ENCODE measurements at places on chromosomes 5 and 9.

DNA sequence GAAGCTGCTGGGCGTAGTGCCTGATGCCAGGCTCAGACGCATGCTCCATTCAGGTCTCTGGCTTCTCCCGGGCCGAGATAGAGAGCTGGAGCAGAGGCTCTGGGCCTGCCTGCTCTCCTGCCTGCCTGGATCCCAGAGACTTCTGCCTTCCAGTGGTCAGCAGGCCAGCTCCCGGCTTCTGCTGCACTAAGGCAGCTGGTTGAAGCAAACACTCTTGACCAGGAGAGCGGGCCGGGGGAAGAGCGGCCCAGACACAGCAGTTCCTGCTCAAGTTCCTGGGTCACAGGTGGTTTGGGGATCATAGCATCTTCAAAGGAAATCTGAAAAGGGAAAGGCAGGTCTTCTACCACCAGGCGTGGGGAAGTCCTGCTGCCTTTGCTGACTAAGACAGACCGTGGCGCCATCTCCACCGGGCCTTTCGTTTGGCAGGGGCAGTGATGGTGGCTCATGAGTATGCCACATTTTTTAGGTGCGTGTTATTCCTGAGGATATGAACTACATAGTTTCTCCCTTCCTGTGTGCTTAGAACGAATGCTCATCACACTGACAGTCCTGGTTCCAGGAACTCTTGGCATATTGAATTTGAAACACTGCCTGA, 31.1 kb downstream of the AK8 start:
- no peak for DNase-seq

DNA sequence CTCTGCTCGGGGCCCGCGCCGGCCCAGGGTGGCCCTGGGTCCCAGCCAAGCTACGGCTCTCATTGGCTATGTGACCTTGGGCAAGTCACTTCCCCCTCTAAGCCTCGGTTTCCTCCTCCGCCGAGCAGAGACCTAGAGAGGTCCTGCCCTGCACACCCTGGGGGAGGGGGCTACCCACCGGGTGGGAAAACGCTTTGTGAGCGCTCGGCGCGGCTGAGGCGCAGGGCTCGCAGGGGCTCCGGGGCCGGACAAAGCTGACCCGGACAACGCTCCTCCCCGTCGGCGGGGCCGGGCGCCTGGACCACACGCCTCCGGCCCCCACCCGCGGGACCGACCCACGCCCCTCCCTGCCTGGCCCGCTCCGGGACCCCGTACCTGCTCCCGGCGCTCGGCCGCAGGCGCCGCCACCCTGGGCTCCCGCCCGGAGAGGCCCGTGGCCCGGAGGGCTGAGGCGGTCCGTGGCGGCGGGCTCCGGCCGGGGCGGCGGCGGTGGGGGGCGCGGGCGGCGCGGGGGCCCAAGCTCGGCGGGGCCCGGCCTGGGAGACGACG, 85.7 kb upstream of the MELK start:
- DNase-seq, result peak; percentile 29

GRCh38 chr5:144333336-144333920, 162.8 kb downstream of the KCTD16 start:
- DNase-seq, result no peak

DNA sequence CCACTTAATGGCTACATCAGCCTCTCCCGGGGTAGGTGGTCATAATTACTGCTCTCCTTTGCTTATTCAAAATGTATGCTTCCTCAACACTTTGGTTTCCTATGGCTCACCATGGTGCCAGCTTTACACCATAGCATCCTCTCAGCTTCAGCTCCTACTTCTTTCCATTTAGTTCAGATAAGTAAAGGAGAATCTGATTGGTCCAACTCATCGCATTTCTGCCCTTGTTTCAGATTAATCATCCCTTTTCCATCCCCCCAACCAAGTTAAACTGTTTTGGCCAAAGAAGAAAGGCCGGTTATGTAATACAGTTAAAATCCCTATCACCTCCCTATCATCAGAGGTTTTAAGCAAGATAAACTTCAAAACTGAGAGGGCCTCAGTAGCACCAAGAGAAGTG, 130.5 kb downstream of the CETN3 start:
- DNase-seq, result no peak

GRCh38 chr9:137056739-137057415, 3.0 kb upstream of the ENTPD2 start:
- DNase-seq, result no peak

DNA sequence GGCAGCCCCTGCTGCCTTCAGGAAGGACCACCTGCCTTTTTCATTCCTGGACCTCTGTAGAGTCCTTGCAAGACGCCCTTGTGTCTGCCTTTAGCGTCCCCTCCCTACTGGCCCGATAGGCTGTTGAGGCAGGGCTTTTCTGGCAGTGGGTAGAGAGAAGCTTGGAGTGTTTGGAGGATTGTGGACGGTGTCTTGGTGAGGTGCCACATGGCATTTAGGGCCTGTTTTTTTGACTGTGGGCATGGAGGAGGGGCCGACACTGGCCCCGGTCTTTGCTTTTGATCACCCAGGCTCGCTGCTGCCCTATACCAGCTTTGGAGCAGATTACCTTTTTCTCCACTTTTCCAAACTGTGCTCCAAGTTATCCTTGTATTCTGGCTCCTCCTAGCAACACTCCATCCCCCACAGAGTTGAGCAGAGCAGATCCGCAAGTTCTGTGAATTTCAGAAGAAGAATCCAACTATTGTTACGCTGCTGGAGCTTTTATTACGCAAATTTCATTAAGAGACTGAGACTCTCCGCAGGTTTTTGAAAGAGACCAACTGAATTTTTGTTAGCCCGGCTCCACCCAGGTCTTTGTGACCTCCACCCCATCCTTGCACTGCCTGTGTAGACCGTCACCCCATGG, 34.8 kb upstream of the PRDM12 start:
- no peak for DNase-seq

GRCh38 chr9:8457816-8458215, 658.2 kb upstream of the DMAC1 start:
- no peak for DNase-seq

- DNase-seq, result no peak
Observed at GRCh38 chr9:93654351-93654961, 78.1 kb downstream of the PHF2 start.

GRCh38 chr9:36840898-36841536, 193.1 kb downstream of the PAX5 start:
- no peak for DNase-seq

GRCh38 chr5:75016896-75017295, 35.5 kb downstream of the GCNT4 start:
- DNase-seq, result no peak

DNA sequence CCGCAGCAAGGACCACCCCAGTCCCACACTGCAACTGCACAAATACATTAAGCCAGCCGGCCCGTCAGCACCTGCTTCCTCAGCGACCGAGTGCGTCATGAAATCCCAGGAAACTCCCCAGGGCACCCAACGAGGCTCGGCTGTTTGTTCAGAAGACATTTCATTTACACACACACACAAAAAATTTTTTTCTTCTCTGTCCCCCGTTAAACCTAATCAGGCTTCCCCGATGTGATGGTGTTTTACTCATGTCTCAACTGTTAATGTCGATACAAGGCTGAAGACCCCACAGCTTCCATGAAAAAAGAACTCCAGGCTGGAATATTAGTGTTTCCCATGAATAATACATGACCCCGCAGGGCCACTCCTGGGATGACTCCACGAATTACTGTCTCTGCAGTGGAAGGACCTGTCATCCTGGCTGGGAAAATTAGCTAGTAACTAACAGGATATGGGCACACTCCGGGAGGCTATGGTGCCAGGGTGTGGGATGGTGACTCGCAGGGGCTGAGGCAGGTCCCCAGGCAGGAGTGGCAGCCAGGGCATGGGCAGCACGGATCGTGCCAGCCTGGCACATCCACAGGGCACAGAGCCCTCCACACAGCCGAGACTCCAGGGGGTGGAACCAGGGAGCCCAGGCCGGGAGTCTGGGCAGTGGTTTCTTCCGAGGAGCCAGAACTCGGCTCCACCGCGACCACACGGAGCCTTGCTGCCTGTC, 102.4 kb downstream of the VAV2 start:
- DNase-seq, result no peak

DNA sequence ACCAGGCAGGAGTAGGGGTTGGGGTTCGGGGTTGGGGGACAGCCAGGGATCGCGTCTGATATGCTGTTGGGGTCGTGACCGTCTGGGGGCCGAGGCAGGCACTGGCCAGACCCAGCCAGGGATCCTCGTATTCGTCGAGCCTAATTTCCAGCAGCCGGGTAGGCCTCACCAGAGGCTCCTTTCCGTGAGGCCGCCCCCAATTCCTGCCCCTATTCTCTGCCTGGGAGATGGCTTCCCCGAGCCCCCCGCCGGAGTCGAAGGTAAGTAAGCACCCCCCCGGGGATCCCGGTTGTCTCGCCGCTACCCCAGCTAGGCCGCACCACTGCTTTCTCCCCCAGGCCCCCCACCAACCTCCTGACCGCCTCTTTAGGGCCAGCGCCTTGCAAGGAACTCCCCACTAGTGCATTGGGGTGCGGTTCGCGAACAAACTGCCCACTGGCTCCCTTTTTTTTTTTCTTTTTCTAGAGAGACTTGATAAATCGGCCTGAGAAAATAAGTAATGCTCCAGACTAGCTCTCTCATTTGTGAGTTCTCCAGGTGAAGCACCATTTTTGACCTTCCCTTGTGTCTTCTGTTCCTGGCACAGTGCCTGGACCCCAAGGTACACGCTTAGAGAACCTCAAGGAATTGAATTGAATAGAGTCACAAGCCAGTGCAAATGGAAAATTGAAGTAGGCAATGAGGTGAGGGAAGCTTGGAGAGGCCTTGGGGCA, 435 bp downstream of the ZNF189 start:
- peak; percentile 24 for DNase-seq

DNA sequence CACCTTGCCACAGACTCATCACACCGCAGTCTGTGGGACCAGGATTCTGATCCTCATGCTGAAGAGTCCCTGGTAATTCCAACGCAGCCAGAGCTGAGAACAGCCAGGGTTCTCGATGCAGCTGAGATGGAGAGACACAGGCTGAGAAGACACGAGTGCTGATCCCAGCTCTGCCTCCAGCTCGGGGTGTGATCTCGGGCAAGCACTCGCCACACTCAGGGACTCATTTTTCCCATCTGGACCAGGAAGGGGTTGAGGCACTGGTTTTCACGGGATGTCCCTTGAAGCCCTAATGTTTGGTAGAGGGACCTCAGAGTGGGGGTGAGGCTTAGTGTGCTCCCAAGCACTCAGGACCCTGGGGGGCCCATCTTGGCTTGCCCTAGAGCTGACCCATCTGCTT, 200.4 kb downstream of the CDK5RAP2 start:
- no peak for DNase-seq

GRCh38 chr5:170330568-170331054, 33.0 kb upstream of the LCP2 start:
- no peak for DNase-seq

GRCh38 chr5:82855893-82856550, 221.2 kb downstream of the TMEM167A start:
- no peak for DNase-seq

DNA sequence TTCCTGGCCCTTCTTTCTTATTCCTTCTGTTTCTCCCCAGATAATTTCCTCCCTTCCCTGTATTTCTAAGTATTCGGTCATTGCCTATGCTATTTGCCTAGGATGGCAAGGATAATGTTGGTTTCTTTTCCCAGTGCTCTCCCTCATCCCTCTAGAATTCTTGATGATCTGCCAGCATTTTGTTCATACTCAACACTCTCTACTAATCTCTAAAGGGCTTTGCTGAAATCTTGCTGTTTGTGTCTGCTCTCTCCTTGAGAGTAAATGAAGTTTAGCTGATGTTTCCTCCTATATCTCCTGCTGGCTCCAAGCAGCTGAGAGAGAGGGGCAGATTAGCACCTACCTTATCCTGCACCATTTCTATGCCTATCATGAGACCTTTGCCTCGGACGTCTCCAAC, 38.1 kb downstream of the AGXT2 start:
- DNase-seq, result no peak

DNA sequence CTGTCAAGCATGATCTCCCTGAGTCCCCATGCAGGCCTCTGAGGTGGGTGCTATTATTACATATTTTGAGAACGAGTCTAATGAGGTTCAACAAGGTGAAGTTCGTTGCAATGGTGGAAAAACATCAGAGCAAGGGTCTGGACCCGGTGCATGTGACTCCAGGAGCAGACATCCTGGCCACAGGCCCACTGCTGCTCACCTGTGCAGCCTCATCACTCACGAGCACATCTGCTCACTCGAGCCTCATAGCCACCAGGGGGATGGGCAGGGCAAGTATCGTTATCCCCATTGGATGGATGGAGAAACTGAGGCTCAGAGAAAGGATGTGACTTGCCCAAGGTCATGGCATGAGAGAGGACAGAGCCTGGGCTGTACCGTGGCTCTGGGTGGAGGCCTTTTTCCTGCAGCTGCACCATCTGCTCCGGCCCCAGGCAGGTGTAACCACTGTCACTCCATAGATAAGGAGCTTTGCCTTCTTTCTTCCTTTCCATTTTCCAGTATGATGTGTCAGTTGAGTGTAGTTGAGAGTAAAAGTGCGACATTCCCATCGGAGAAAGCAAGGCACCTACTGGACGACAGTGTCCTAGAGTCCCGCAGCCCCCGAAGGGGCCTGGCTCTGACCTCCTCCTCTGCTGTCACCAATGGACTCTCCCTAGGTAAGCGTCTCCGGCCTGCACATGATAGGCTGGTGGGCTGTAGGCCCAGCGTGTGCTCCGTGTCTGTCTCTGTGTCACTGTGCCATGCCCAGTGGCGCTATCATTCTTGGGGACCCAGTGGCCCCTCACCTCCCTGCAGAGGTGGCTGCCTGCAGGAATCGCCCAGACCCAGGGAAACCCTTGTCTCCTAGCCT, 68.4 kb upstream of the GARNL3 start:
- no peak for DNase-seq

DNA sequence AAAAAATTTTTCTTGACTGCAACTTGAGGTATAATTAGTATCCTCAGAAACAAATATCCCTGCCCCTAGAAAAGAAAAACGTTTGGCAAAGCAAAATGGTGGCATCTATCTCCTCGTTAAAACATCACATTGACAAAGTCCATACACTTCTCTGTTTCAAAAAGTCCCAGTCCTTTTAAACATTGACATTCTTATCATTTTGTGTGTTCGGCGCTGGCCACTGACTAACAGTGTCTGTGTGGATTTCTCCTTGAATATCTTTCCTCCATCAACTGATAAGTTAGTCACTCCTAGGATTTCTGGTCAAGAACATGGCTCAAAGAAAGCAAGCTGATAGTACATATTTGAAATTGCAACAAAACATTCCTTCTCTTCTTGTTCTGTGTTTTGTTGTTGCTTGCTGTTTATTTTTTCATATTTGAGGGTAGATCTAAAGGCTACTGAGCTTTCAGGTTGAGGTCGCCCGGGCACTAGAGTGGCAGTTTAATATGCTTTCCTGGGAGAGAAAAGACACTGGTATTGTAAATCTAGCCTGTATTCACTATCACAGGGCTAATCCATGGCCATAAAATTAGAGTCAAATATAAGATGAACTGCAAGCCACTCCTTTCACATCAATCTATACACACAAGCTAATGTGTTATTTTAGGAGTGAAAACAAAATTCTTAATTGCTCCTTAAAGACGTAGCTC, 8.5 kb upstream of the PPIC start:
- DNase-seq, result no peak

GRCh38 chr9:17969232-17969631, 390.4 kb downstream of the SH3GL2 start:
- no peak for DNase-seq

- DNase-seq, result no peak
Observed at GRCh38 chr5:11377896-11378295, 526.4 kb downstream of the CTNND2 start.

- DNase-seq, result no peak
Observed at GRCh38 chr5:65823204-65823603, 101.2 kb downstream of the NLN start.
